ENCODE measurements at places on chromosomes 6 and 20.

DNA sequence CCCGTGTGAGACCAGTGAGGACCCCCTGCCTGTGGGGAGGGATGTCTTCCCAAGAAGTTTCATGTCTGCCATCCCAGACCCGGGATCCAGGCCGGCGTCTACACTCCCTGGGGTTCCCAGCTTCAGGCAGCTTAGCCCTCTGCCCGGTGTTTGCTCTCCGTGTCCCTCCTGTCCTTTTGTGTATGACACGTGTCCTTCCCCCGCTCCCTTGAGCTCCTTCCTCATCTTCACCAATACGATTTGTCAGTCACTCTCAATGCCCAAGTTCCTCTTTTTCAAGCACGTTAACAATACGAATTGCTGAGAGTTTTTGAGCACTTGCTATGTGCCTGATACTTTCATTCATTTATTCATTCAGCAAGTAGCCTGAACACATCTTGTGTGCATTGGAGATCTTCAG is 115.6 kb upstream of the PTPN1 start:
- DNase-seq, result no peak

DNA sequence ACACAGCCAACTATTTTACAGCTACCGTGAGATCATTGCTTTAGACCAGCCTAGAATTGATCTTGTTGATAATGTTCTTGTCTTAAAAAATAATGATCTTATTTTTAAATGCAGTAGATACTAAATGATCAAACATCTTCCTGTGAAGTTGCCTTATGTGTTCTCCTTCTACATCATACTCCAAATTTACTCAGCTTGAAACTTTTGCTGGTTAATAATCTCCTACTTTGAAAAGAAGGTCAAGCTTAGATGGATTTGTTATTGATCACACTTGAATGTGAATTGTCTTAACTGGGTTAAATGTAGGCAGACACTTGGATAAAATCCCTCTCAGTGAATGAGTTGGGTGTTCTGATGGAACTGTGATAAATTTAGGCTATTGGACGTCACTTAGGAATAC is 91.9 kb downstream of the HAO1 start:
- DNase-seq, result no peak

DNA sequence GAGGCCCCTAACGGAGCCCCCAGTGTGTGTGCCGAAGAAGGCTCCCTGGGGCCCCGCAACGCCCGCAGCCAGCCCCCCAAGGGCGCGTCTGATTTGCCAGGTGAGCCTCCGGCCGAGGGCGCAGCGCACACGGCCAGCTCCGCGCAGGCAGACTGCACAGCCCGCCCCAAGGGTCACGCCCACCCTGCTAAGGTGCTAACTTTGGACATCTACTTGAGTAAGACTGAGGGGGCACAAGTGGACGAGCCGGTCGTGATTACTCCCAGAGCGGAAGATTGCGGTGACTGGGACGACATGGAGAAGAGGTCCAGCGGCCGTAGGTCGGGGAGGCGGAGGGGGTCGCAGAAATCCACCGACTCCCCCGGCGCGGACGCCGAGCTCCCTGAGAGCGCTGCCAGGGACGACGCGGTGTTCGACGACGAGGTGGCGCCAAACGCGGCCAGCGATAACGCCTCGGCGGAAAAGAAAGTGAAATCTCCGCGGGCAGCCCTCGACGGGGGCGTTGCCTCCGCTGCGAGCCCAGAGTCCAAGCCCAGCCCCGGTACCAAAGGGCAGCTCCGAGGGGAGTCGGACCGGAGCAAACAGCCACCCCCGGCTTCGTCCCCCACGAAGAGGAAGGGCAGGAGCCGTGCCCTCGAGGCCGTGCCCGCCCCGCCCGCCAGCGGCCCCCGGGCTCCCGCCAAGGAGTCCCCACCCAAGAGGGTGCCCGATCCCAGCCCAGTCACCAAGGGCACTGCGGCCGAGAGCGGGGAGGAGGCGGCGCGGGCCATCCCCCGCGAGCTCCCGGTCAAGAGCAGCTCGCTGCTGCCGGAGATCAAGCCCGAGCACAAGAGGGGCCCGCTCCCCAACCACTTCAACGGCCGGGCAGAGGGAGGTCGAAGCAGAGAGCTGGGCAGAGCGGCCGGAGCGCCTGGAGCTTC is 117.0 kb downstream of the RTN4IP1 start:
- peak; percentile 82 for DNase-seq

- DNase-seq, result no peak
These were observed 298.4 kb upstream of the MOCS1 start for GRCh38 chr6:40232698-40233097.

GRCh38 chr20:21554376-21554890 is 40.6 kb upstream of the NKX2-2 start:
- no peak for DNase-seq

DNA sequence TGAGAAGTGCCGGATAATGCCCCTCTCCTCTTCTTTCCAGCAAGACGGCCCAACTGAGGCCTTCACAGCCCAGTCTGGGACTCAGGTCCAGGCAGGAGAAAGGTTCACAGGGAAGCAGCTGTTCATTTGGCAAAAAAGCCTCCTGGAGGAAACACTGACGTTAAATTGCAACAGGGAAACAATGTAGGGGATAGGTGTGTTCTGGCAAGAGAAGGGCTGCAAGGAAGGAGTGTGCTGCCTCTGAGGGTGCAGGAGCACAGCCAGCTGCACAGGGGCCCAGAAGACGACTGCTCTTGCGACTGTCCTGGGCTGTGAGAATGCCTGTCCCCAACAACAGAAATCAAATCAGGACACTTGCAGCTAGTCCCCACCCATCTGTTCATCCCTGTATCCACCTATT is 70.6 kb upstream of the PMEPA1 start:
- no peak for DNase-seq

- DNase-seq, result peak; percentile 33
These were observed 4.3 kb downstream of the MICA start for GRCh38 chr6:31407699-31408098.

DNA sequence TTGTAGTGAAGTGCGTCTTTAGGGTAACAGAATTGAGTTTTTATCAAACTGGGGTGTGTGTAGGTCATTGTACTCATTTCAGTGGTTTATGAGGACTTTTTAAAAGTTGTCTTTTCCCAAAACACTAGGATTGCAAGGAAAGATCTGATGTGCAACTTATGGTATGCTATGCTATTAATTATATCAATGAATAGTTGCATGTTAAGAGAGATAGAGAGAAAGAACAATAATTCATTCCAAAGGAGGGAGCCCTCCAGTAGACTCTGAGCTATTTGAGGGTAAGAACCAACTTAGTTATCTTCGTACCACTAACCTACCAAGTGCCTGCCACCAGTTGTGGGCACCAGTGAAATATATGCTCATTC is 117.1 kb downstream of the RNF144B start:
- no peak for DNase-seq

- DNase-seq, result no peak
These were observed 209.1 kb downstream of the ERMARD start for GRCh38 chr6:169960521-169960885.

DNA sequence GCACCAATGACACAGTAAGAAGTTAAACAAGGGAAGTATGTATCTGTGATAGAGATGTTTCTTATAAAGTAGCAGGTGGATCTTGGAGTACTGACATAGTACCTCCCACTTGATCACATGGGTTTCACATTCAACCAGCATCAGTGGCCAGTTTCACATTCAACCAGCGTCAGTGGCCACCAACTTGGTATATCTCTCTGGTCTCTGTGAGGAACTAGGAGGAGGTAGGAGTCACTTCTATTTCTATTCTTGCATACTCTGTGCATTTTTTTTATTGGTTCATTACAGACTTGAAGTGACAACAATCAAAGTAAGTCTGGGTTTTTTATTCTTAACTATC is 200.3 kb upstream of the SIM1 start:
- peak; percentile 9 for DNase-seq

- no peak for DNase-seq
These were observed 33.2 kb upstream of the TASP1 start for GRCh38 chr20:13671916-13672378.

DNA sequence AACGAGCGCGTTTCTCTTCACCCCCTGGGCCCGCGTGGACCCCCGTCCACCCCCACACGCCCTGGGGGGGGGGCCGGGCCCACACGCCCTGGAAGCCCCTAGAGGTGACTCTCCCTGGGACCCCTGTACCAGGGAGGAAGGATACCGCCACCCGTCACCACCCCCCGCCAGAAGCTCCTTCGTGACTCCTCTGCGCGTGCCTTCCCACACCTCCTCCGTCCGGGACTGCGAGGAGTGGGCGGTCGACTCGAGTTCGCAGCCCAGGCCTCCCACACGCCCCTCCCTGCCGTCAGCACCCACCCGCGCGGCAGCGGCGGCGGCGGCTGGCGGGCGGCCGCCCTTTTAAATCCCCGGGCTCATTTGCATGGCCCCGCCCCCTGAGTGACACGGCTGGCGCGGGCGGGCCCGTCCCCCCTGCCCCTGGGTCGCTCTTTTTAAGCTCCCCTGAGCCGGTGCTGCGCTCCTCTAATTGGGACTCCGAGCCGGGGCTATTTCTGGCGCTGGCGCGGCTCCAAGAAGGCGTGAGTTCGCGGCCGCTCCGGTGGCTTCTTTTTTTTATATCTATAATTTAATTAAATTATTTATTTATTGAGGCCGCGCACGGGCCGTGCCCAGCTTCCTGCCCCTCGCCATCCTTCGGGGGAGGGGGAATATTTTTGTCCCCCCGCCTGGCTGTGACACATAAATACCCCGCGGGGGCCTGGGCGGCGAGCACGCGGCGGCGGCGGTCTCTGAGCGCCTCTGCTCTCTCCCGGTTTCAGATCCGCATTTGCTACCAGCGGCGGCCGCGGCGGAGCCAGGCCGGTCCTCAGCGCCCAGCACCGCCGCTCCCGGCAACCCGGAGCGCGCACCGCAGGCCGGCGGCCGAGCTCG is at the start of gene HMGA1:
TSS of gene HMGA1 (plus strand) at position 431 of the 873 bp plus-strand sequence. CDS start 3,908 bp downstream, outside the sequence.
- peak; percentile 89 for DNase-seq

DNA sequence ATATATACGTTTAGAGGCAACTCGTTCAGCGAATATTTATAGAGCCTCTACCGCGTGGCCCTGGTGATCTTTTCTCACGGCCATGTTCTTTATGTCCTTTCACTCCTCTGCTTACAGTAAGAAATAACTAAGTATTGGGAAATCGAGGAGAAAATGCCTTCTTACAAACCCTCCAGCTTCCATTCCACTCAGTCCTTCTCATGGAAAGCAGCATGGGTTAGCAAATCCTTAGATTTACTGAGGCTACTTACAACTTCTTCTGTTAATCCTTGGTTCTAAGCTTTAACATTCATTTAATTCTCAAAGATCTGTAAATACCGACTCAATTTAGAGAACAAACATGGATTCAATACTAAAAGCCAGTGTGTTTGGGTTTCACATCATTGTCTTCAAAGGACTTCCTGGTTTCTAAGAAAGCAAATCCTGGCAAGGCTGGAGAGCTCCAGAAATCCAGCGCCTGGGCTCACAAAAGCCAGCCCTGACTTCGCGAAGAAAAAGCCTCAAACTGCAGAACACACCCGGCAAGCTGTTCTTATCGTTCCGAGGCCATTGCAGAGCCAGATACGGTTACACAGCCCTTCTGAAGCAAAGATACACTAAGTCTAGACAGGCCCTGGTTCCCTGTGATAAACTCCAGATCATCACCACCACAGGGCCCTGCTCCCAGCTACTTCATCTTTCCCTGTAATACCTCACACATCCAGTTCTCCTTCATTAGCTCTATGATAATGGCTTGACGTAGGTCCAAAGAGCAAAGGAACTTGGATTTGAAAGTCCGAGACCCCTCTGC is 19.2 kb downstream of the AGPAT4 start:
- no peak for DNase-seq

- no peak for DNase-seq
These were observed 489.5 kb downstream of the CBLN4 start for GRCh38 chr20:55515832-55516231.

GRCh38 chr6:8492536-8493133 is 57.3 kb upstream of the SLC35B3 start:
- no peak for DNase-seq

- DNase-seq, result peak; percentile 9
These were observed 36.3 kb upstream of the VEGFA start for GRCh38 chr6:43733471-43734293.

- no peak for DNase-seq
These were observed 79.8 kb downstream of the NFATC2 start for GRCh38 chr20:51462566-51463276.

DNA sequence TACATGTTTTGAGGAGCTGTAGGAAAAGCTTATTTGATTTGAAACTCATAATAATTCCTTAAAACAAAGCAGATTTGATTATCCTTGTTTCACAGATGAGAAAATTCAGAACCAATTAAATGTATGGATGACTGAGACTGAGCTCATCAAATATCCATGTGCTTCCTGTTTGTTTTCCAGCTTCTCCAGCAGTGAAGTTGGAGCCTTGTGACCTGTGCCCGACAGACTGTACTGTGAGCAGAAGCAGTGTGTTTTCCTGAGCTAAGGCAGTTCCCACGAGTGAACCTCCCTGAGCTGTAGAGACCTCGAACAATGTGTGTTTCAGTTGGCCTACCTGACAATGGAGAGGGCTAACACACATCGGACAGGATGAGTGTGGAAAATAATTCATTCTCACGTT is 599.5 kb upstream of the NRSN1 start:
- no peak for DNase-seq

- no peak for DNase-seq
These were observed 909 bp downstream of the DNAAF9 start for GRCh38 chr20:3406481-3407039.

DNA sequence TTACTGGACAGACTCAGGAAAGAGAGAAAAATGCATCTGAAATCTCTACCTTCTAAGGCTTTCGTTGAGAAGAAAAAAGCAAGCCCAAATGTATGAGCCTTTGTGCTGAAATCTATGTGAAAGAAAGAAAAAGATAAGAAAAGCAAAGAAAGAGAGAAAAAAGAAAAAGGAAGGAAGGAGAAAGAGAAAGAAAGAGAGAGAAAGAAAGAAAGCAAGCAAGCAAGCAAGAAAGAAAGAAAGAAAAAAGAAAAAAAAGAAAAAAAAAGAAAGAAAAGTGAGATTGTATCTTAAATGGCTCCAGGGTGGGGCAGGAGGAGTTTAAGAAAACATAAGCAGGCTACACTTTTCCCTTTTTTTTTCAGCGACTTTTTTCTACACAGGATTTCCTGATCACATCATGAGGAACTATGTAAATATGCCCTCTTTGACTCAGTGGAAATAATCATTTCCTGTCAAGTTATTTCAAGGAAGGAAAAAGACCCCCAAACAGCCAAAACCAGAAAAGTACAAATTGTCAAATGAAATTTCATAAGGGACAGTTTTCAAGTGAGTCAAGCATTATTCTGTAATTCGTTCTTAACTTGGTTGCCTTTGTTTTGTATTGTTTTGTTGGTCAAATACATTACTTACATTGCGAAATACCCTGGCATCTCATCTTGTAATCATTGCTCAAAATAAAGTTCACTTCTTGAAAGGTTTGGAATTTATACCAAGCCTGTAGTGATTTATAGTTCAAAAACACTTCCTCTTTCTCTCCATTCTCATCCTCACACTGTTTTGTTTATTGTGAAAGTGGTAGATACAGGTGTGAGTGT is 79.5 kb upstream of the RNF217 start:
- no peak for DNase-seq

Data from activated CD4-positive, alpha-beta T cell treated with anti-CD3 and anti-CD28 coated beads, Interleukin-2, Interleukin-4, amounts not matched to agents 100 ng/mL and 50 ng/mL, durations not matched to agents 16 hours and 8 hours (primary cell).